ENCODE measurements at places on chromosomes 5 and 9.

- DNase-seq: no peak
Measured at GRCh38 chr5:74310997-74311930, 329.3 kb downstream of the ENC1 start.

DNA sequence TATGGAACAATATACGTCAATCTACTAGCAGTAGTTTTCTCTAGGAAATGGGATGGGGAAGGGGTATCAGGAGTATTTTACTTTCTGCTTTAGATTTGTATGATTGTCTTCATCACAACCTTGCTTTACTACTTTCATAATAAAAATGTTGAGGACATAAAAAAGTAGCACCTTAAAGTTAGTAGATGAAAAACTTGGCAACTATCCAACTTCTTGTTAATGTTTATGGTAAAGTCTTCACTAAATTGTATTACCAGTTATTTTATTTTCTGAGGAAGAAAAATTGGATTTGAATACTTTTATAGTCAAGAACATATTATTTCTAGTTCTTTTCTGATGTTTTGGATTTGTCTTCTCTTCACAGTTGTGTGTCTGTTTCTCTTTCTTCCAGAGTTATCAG is 372.1 kb downstream of the ARRDC3 start:
- DNase-seq: no peak

- DNase-seq: peak; percentile 33
Measured at GRCh38 chr5:154811653-154812465, 38.5 kb downstream of the FAXDC2 start.

DNA sequence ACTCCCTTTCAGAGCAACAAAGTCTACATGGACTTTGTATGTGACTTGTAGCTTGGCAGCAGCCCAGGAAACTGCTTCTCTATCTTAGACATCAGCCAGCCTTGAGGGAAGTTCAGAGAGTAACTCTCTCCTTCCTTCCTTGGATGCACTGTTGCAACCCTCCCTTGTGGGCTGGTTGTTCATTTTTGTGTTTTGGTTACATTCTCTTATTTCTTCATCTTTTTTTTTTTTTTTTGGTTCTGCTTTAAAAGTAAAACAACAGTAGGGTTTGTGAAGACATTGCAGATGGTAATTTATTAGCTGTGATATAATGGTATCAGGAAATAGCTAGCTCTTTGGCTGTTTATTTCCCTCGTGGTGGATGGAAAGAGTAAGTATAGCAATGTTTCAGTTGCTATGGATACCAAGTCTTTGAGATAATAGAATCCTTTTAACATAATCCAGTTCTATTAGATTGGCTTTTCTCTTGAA is 97.9 kb upstream of the MAMDC2 start:
- DNase-seq: no peak

DNA sequence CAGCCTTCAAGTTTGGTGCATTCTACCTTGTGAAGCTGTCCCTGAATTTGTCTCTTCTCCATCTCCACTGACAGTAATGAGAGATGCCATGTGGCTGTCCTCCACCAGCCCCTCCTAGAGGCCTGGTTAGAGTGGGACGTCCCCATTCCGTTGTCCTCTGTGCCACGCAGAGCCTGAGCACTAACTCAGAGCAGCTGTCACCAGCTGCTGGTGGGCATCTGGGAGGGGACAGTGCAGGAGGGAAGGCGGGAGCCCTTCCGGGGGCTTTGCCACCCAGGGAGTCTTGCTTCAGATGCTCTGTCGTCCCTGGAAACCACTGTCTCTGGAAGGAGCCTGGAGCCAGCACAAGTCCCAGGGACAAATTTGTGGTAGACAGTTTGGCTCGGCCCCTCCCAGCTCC is 78.6 kb downstream of the PDZD2 start:
- no peak for DNase-seq

DNA sequence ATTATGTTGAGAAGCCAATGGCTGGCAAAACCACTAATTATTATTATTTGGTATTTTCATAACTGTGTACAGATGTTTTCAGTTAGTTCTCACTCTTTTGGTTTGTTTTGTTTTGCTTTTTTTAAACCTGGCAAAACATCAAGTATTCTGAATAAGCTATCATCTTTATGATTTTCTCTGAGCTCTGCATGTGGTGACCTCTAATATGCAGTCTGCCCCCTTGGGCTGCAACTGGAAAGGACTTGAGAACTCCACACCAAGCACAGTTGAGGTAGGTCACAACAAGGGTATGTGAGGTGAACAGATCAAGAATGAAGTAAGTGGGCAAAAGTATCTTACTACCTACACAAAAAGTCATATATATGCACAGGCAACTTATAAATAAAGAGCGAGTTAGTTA is 202.2 kb downstream of the NFIB start:
- no peak for DNase-seq

DNA sequence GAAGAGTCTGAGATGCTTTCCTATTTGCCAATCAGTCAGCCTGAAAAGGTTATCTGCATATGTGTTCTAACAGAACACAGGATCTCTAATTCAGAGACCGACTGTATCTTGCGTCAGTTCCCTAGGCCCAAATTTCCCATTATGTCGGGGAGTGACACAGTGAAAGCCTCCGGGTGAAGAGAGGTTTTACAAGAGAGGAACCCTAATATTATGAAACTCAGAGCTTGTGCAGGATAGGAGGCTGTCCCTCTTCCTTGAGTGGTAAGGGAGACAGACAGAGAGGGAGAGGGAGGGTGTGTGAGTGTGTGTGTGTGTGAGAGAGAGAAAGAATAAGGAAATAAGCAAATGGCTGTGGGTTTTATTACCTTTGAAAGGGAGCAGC is 1.9 kb downstream of the CD14 start:
- no peak for DNase-seq

- DNase-seq: no peak
Measured at GRCh38 chr5:56328753-56329560, 95.8 kb upstream of the ANKRD55 start.

DNA sequence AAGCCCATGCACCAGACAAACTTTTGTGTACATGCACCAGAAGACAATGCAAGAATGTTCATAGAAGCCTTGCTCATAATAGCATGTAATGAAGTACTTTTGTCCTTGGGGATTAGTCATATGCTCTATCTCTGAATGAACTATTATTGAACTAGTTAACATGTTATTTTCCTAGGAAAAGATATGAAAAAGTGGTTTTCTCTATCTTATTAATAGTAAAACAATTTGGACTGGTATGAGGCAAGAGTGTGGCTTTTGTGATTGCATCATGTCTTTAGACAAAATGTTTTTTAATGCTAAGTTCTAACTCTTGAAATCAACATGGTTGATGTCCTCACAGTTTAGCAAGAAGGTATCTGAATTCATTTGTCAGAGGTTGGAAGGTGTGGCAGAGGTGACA is 55.7 kb upstream of the SPDL1 start:
- no peak for DNase-seq

- DNase-seq: no peak
Measured at GRCh38 chr5:17123010-17123409, 94.4 kb upstream of the BASP1 start.

- no peak for DNase-seq
Measured at GRCh38 chr9:128078504-128079434, 10.7 kb downstream of the SLC25A25 start.

DNA sequence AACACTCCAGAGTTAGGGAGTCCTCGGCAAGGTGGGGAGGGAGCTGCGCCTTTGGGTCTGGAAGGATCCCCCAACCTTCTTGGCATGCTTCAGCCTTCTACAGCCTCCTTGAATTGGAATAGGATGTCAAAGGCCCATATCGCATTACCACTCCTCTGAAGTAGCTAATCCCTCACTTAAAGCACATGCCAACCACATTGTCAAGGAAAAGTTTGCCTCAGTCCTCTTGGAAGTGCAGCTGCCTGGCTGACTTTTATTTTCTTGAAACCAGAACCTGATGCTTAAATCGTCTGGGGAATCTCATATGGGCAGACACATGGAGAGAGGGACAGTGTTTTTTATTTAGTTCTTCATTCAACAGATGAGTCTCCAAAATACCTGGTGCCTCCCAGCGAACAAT is 14.5 kb downstream of the CXCL14 start:
- no peak for DNase-seq

DNA sequence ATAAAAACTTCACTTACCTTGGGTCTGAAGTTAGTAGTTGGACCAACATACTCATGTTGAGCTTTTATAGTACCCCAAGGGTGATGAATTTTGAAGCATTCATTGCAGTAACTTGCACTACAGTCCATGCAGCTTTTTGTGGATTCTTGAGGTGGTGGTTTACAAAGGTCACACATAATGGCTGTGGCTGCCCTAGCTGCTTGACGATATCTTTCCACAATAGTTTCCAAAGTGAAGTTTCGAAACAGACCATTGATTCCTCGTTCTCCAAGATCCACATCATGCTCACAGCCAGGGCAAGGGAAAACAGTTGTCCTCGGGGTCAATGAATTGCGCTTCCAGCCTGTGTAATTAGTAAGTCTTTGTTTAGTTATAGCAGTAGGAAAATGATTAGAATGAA is 22.7 kb downstream of the TRIM36 start:
- DNase-seq: no peak

DNA sequence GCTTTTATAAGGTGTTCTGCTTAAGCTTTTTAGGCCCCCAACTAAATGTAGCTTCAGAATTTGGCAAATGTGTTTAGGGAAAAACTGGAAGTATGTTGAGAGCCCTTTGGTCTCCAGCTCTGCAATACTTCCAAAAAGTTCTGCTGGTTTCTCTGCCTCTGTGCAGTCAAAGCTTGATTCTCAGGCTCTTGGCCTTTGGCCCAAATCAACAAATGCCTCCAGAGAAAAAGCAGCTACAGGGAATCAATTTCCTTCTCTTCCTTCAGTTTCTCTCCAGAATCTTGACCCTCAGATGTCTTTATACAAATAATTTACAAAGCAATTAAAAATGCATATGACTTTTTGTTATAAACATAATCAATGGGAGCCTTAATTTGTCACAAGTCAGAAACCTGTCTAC is 235.7 kb downstream of the COMMD10 start:
- DNase-seq: no peak

GRCh38 chr9:113558632-113559502 is 95.3 kb downstream of the RGS3 start:
- DNase-seq: no peak

- DNase-seq: no peak
Measured at GRCh38 chr9:36862206-36863145, 171.6 kb downstream of the PAX5 start.

GRCh38 chr9:121694600-121694999 is 43.2 kb downstream of the DAB2IP start:
- no peak for DNase-seq

DNA sequence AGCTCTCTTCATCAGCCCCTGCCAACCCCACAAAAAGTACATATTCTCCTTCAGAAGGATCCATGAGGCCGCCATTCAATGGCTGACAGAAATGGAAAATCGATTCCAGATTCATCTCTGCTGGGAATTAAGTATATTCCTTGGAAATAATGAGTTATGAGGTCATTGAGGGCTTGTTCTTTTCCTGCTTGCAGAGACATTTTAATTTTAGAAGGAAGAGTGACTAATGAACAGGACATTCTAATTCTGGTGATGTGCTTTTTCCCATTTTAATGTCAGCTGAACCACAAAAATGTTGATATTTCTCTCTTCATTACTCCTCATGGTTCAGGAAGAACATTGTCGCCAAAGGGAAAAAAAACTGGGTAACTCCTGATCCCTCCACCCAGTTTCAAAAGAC is 314.0 kb downstream of the PIK3R1 start:
- DNase-seq: no peak

DNA sequence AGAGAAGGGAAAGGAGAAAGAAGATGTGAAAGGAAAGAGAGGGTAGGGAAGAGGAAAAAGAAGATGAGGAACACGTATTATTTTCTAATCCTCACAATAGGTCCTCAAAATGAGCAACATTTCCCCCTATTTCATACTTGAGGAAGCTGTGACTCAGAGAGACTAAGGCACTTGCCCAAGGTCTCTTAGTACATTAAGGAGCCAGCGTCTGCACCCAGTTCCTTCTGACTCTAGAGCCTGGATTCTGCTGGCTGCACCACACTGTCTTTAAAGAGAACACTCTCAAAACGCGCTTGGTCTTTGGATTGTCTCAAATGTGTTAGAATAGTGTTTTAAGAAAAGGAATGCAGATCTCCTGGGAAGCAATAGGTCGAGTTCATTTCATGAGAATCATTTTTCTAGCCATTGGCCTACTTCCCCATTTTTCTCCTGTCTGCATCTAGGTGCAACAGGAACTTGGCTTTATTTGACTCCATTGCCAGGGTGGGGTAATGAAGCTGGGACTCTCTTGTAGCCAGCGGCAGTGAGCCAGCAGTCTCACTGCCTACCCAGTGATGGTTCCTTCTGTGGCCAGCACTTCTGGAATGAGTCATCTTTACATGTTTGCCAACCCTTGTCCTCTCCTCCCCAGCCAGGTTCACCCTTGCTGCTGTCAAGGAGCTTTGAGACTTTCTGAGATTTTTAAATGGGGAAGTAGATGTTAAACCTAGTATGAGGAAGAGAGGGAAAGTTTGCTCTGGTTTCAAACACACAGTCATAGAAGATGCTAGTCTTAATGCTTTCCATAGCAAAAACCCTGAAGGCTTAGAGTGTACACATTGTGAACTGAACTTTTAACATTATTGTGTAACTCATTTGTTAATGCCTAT is 82.7 kb downstream of the DOCK8 start:
- DNase-seq: no peak

DNA sequence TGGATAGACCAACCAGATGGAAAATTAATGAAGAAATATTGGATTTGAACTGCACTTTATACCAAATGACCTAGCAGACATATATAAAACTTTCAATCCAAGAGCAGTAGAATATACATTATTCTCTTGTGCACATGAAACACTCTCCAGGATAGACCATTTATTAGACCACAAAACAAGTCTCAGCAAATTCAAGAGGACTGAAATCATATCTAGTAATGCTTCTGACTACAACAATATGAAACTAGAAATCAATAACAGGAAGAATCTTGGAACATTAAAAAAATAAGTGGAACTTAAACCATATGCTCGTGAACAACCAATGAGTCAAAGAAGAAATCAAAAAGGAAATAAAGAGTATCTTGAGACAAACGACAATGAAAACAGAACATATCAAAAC is 150.0 kb upstream of the CD180 start:
- no peak for DNase-seq

- DNase-seq: no peak
Measured at GRCh38 chr9:137320555-137321384, 18.7 kb upstream of the NRARP start.

GRCh38 chr5:81313686-81314085 is 12.3 kb downstream of the ZCCHC9 start:
- no peak for DNase-seq

GRCh38 chr5:154642499-154643245 is 112.5 kb upstream of the LARP1 start:
- DNase-seq: no peak

GRCh38 chr5:30099634-30100033 is 1093.9 kb upstream of the CDH6 start:
- no peak for DNase-seq

GRCh38 chr5:176733406-176734262 is 76.7 kb upstream of the UNC5A start:
- no peak for DNase-seq

GRCh38 chr9:16771356-16771755 is 99.1 kb downstream of the BNC2 start:
- DNase-seq: no peak

DNA sequence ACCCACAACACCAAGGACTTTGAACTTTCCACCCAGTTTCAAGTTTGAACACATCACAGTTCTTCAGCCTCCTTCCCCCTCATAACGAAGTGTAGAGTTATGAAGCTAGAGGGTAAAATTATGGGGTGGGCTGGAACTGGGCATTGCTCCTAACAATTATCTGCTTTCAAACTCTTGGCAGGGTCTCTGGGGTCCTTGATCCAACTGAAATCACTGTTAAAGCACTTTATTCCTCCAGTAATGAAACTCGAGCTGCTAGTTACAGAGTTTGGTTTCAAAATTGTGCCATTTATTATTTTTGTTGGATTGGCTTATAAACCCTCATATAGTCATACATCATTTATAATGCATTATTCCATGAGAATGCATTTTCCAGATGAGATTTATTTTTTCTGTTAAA is 158.5 kb downstream of the RGS3 start:
- no peak for DNase-seq

All from stimulated activated CD8-positive, alpha-beta memory T cell treated with anti-CD3 and anti-CD28 coated beads, Interleukin-4, amount 100 ng/mL, for 4 hours (primary cell).